ENCODE measurements at places on chromosomes 11 and 22.

DNA sequence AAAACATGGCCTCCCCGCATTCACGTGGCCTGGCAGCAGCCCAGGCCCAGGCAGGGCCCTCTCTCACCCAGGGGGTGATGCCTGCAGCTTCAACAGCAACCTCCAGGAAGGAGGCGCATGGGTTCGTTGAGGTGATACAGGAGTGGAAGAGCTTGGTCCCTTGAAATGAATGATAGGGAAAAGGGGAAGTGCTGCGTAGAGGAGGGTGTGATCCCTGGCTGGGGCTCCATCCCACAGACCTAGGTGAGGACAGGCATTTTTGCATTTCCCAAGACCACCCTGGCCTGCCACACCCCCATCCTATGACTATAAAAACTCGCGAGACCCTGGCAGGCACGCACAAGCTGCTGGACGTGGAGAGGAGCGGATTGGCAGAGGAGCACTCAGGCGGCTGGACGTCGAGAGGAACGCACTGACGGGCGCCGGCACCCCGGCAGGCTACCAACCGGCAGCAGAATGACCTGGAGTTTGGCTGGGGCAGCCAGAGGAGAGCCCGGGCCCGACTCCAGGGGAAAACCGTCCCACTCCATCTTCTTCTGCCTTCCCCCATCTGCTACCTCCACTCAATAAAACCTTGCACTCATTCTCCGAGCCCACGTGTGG lies 32.6 kb downstream of the RTN4R start:
- no peak for DNase-seq

DNA sequence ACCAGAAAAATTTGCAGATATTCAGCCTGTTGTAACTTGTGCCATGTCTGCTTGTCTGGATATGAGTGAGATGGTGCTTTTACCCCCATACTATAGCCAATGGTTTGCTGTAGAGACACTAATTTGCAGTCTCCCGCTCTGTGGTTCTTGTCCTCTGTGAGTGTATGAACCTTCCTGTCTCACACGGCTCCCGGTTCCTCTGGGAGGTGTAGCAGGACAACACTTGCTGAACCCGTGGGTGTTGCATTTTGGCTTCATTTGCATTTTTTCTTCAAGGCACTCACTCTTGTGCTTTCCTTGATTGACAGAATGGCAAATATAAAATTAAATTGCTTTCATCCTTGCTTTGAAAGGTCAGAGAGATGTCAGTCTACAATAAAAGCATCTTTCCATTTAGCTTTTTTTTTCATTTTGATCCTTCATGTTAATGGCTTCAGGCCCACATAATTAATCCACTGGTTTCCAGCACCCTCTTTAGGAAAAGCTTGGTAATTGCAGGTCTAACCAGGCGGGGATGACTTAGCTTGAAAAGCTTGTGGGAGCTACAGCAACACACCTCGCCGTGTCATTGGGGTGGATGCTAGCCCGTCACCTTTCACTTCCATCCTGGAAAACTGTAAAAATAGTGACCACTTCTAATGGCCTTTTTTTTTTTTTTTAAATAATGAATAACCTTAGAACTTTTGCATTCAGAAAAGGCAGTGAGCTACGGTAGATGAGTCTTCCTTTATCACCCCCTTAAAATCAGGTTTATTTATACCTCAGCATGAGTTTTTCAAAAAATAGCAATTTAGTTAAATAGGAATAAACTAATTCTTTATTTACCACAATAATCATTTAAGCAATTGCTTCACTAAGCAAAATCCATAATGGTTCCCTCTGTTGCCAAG lies 27.4 kb upstream of the ST14 start:
- no peak for DNase-seq

GRCh38 chr11:37830529-37830928 lies 1232.5 kb upstream of the RAG2 start:
- DNase-seq = no peak

DNA sequence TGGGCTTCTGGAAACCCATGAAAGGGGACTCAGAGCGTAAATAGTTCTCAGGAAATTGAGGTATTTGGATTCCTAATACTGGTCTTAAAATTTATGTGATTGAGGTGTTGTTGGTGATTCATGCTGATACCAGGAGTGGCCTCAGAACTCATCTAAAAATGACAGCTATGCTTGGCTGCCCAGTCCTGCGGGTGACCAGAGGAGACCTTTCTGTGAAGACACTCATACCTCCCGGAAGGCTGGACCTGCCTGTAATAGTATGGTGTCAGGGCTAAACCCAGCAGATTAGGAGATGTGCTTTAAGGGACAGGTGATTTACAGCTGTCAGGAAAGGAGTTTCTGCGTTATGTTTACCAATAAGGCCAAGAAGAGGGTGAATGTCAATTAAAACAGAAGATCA lies 29.9 kb downstream of the C11orf96 start:
- no peak for DNase-seq

GRCh38 chr22:35312198-35313059 lies 12.7 kb downstream of the TOM1 start:
- DNase-seq = no peak

- DNase-seq = no peak
These were observed 7.2 kb downstream of the SHISA8 start for GRCh38 chr22:41907436-41908401.

GRCh38 chr11:134837887-134838232 lies 425.8 kb upstream of the B3GAT1 start:
- DNase-seq = no peak

DNA sequence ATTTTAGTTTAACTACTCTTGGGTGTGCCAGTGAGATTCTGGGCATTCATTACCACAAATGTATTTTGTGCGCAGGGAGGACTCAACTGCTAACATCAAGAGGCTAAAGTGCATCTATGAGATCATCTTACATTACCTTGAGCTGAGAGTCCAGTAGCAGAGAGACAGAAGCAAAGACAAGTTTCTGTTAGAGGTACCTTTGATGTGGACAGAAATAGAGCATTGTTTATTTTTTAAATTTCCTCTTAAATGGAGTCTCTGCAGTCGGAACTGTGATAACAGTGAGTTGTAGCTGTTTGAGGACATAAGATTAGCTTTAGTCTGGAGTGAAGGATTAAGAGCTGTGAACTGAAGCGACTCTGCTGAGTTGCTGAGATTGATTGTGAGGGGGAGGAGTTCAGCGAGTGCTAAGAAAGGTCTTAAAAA lies 297.0 kb downstream of the CADM1 start:
- DNase-seq = no peak

- DNase-seq = no peak
These were observed 25.0 kb downstream of the YAP1 start for GRCh38 chr11:102135256-102135655.

DNA sequence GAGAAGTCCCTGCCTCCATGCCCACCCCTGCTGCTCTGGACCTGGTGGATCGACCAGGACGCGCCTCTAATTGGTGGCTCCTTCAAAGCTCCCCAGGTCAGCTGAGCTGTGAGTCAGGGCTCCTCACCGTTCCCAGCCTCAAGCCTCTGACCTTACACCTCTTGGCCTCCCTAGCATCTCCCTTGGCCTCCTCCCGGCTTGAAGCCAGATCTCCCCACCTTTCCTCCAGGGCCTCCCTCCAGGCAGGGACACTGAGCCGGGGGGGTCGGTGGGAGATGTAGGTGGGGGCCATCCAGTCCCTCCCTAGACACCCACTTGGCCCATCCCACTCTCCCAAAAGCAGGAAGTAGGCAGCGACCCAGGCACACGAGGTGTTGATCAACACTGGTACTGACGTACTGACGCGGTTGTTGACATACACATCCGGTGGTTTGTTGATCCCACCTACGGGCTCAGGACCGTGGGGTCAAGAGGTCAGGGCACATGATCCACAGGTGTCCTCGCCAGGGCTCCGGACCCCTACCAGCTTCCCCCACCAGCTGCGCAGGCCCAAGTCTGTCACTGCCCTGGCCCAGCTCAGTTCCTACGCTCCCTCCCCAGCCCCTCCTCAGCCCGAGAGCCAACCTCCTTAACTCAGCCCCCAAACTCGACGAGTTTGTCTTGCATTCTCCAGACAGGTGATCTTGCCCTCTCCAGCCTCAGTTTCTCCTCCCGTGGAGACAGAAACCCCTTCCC lies 802 bp downstream of the ATG2A start:
- no peak for DNase-seq

GRCh38 chr11:120290956-120291355 lies 34.1 kb upstream of the TLCD5 start:
- DNase-seq = no peak

- no peak for DNase-seq
These were observed 19.1 kb downstream of the TNRC6B start for GRCh38 chr22:40196628-40197360.

- no peak for DNase-seq
These were observed 1259.5 kb downstream of the TBC1D22A start for GRCh38 chr22:48021991-48022401.

- DNase-seq = no peak
These were observed 2.8 kb upstream of the KDELR3 start for GRCh38 chr22:38464992-38465672.

- DNase-seq = no peak
These were observed 115.9 kb upstream of the CCDC179 start for GRCh38 chr11:22976146-22976545.

- DNase-seq = no peak
These were observed 16.6 kb downstream of the ARAP1 start for GRCh38 chr11:72735495-72736027.

GRCh38 chr11:114116357-114116756 lies 56.8 kb downstream of the ZBTB16 start:
- DNase-seq = no peak

DNA sequence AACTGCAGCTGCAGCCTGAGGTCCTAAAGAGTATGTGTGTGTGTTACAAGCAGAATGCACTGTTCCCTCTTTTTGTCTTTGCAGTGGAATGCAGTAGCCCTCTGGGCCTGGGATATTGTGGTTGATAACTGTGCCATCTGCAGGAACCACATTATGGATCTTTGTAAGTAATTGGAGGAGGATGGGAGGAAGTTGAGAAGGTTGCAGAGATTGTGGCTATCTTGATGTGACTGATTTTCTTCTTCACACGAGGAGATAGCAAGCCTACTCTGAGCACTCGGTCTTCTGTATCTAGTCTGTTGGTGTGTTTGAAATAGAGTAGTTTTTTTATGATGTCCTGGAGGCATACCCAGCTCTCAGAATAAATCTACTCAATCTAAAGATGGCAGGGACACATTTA lies 2.3 kb downstream of the RBX1 start:
- no peak for DNase-seq

GRCh38 chr22:28357193-28357592 lies 322.4 kb downstream of the TTC28 start:
- no peak for DNase-seq

GRCh38 chr11:16814410-16815046 lies 76.1 kb downstream of the C11orf58 start:
- DNase-seq = no peak

- no peak for DNase-seq
These were observed 11.5 kb upstream of the KMT5B start for GRCh38 chr11:68224606-68225005.

GRCh38 chr11:61908730-61909316 lies 8.5 kb downstream of the RAB3IL1 start:
- no peak for DNase-seq

- no peak for DNase-seq
These were observed 35.5 kb downstream of the FZD4 start for GRCh38 chr11:86919557-86920210.

- DNase-seq = no peak
These were observed 3.5 kb upstream of the ENDOD1 start for GRCh38 chr11:95086151-95086550.

DNA sequence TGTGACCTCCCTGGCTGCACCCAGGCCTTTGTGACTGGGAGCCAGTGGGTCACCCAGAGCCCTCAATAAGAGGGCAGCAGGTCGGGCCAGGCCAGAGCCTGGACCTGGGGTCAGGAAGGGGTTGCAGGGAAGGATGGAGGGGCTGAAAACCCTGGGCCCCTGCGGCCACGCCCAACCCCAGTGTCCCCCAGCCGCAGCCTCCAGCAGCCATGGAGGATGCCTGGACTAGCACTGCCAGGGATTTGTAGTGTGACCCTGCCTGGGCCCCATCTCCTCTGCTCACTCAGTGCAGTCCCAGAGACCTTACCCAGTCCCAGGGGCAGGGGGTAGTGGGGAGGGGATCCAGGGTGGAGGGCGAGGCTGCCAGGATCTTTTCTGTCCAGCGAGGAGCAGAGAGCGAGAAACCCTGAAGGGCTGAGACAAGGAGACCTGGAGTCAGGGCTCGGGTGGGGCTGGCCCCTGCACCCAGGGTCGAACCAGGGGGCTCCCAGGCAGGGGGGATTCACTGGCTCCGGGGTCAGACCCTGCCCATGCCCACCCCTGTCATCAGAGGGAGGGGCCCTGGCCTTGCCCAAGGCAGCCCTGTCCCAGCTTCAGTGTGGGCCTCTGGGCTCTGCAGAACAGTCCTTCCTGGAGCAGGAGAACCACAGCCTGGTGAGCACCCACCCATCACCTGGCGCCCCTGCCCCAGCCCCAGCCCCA lies 187.5 kb downstream of the IGLL1 start:
- DNase-seq = no peak

- no peak for DNase-seq
These were observed 9.3 kb upstream of the CD3E start for GRCh38 chr11:118295199-118295598.

- no peak for DNase-seq
These were observed 18.3 kb upstream of the ZBED5 start for GRCh38 chr11:10876158-10876557.
